BE2C (cell line): ENCODE measurements at places on chromosomes 4 and X.
A peak's percentile ranks its signal among the peaks of the same experiment; 100 is the strongest.

DNA sequence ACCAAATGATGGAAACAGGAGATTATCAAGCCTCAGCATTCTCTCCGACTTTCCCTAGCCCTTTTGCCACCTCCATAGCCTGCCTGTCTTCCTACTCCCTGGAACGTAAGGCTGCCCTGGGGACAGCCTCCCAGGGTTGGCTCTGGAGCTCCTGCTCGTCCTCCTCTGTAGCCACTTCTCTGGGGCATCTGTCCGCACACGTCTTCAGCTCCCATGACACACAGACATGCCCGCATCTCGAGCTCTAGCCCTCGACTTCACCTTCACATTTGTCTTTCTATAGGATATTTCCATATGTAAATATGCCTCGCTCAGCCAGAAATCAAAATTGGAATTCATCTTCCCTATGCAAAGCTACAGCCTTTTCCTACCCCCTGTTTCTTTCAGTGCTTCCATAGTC is 67.7 kb downstream of the TSC22D3 start:
- no peak for DNase-seq

DNA sequence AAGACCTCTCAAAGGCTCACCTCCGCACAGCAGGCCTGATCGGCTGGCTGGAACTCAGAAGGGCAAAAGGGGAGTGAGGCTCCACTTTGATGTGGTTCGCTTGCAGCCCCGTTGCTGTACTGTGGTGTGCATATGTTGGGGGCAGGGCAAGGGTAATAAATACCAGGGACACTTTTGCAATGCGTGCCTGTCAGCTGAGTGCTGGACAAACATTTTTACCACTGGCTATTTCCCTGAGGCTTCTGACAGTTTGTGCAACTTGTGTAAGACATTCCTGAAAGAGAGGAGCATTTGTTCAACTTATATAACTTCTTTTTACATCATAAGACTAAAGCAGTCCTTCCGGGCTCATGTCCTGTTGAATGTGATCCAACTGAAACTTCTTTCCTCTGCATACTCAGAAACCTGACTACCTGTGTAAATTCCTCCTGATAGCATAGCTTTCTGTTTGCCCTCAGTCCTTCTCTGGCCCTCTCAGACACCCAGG is 82.3 kb downstream of the SPRY1 start:
- DNase-seq = no peak

- DNase-seq = no peak
Observed at GRCh38 chr4:156237231-156237630, 283.6 kb upstream of the CTSO start.

- no peak for DNase-seq
Observed at GRCh38 chr4:5368426-5368825, 317.1 kb downstream of the STK32B start.

DNA sequence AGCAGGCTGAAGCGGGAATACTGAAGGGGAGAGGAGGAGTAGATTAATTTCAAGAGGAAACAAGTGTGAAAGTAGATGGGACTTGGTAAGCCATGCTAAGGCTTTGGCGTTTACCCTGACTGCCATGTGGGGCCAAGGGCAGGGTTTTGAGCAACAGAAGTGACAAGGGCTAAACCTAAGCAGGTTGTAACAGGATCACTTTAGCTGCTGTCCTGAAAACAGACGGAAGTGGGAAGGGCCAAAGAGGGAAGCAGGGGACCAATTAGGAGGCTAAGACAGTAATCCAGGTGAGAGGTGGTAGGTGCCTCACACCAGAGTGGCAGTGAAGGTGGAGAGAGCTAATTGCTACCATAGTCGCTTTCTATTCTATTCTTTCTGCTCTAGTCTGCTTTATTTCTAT is 166.5 kb downstream of the PJA1 start:
- DNase-seq = no peak

DNA sequence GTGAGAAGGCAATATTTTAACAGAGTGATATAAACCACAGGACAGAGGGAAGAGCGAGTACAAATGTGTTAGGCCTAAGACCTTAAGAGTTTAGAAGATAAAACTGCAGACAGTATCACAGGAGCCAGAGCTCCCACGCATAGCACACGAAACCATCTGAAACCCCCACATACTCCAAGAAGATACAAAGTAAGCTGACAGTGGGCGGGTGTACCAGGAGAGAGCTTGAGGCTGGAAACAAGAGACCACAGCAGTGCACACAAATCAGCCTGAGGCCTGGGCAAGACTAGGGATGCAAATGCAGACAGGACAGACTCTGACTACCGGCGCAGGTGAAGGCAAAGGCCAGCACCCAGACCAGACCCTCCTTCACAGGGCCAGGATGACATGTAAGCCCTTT is 54.1 kb upstream of the ARHGAP24 start:
- no peak for DNase-seq

- DNase-seq = no peak
Observed at GRCh38 chr4:176579226-176579625, 213.5 kb downstream of the VEGFC start.

GRCh38 chrX:3159995-3160720 is 118.9 kb downstream of the ARSF start:
- no peak for DNase-seq

- DNase-seq = no peak
Observed at GRCh38 chrX:150582338-150582948, 14.0 kb downstream of the MTM1 start.

GRCh38 chr4:99649778-99650177 is 7.8 kb downstream of the C4orf54 start:
- no peak for DNase-seq

GRCh38 chr4:76074468-76074867 is at the start of gene ART3:
Gene ART3, plus strand, starts transcription at chr4:76074709. Its CDS starts 1,181 bp downstream, at chr4:76075890.
- no peak for DNase-seq

- no peak for DNase-seq
Observed at GRCh38 chrX:14897042-14897441, 23.8 kb downstream of the MOSPD2 start.

- DNase-seq = no peak
Observed at GRCh38 chr4:8556341-8557150, 23.6 kb upstream of the GPR78 start.

GRCh38 chr4:165461159-165461821 is 82.5 kb downstream of the CPE start:
- no peak for DNase-seq

DNA sequence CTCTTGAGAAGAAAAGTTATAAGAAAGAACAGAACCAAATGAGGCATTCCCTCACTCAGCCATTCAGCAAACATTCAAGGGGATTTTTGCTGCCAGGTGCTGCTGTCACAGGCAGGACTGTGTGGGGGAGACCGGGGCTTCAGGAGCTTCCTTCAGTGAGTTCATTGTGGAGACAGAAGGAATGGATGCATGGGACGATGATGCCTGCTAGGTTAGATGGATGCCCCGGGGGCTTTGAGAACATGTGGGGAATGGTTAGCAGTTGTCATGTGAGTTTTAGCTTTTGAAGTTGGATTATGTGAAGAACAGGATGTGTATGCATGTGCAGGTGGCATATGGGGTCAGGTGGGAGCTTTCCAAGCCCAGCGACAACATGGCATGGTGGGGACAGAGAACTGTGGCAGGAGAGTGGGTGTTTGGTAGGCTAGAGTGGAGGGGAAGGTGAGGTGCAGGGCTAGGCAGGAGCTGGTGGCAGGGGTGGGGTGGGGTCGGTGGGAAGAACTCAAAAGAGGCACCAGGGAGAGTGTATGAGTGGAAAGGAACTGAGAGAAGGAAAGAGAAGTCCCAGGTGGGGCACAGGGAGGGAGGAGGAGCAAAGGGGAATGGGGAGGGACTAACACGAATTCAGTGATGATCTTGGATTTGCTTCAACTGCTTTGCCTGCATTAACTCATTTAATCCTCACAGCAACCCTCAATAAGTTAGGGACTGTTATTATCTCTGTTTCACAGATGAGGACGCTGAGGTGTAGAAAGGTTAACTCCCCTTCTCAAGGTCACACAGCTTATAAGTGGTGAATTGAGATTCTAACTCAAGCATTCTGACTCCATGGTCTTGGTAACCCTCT is 8.4 kb downstream of the DCUN1D4 start:
- DNase-seq = peak; percentile 60

- DNase-seq = no peak
Observed at GRCh38 chr4:125594056-125594602, 279.4 kb downstream of the FAT4 start.

DNA sequence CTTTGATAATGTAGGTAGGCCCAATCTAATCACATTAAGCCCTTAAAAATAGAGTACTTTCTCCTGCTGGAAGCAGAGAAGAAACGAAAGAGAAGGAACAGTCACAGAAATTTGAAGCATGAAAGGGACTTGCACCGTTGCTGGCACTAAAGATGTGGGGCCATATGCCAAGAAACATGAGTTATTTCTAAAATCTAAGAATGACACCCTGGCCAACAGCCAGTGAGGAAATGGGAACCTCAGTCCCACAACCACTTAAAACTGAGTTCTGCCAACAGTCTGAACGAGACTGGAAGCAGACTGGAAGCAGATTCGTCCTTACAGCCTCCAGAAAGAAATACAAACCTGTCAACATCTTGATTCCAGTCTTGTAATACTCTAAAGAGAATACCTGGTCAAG is 70.1 kb downstream of the CENPC start:
- no peak for DNase-seq

- DNase-seq = no peak
Observed at GRCh38 chr4:119237642-119238041, 25.1 kb downstream of the USP53 start.

- DNase-seq = no peak
Observed at GRCh38 chr4:117817301-117817700, 217.0 kb upstream of the NDST3 start.

DNA sequence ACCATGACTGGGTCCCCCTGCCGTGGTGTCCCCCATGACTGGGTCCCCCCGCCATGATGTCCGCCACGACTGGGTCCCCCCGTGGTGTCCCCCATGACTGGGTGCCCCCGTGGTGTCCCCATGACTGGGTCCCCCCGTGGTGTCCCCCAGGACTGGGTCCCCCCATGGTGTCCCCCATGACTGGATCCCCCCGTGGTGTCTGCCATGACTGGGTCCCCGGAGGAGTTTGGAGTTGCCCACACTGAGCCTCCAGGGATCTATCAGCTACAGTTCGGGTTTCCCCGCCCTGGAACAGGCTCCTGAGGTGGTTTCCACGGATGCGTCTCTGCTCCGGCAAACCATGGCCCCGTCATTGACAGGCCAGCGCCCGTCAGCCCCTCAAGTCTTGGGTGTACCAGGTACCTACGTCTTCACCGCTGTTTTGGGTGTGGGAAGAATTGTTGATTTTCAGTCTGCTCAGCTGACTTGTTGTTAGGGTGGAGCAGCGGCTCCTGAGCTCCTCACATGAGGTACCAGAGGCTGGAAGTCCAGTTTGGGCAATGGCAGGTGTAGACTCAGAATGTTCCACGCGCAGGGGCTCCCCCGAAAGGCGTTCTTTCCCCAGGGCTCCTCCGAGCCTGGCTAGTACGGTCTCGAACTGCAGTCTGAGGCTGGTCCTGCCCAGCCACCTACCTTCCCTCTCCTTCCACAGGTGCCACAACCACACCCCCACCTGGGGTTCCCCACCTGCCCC is 8.3 kb upstream of the PDE6B start:
- DNase-seq = no peak

DNA sequence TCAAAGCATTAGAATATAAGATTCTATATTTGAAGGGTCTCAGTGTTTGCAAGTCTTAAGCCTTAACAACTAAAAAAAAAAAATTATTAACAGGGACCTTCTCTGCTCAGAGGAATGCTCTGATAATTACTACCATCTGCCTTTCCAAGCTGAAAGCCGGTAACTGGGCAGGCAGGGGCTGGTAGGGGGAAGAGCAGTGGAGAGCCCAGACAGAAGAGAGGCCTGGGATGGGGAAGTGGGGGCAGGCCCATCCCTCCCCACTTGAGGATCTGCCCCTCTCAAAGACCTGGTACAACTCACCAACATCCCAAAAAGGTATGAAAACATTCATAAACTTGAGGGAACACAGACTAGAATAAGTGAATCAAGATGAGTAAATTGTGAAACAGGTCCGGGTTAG is 113.9 kb downstream of the QDPR start:
- no peak for DNase-seq

GRCh38 chr4:80500613-80501012 is 165.1 kb downstream of the CFAP299 start:
- no peak for DNase-seq

- DNase-seq = no peak
Observed at GRCh38 chrX:329291-329910, 10.8 kb upstream of the GTPBP6 start.

DNA sequence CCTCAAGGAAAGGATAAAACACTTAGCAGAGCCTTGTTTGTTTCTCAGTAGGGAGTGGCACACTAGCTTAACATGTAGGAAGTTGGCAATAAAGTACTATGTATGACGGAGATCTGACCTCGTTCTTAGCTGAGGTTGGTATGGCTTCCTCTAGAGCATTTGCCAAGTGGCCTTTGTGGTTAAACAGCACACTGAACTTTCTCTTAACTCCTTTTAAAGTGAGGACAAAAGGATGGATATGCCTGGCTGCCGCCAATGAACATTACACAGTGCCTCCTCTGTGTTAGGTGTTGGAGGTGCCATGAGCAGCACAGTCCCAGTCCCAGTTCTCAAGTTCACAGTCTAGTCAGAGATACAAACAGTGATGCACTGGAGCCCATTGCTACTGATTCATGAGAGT is 54.4 kb downstream of the VGLL1 start:
- no peak for DNase-seq

- DNase-seq = no peak
Observed at GRCh38 chrX:46961574-46962283, 49.5 kb downstream of the JADE3 start.

DNA sequence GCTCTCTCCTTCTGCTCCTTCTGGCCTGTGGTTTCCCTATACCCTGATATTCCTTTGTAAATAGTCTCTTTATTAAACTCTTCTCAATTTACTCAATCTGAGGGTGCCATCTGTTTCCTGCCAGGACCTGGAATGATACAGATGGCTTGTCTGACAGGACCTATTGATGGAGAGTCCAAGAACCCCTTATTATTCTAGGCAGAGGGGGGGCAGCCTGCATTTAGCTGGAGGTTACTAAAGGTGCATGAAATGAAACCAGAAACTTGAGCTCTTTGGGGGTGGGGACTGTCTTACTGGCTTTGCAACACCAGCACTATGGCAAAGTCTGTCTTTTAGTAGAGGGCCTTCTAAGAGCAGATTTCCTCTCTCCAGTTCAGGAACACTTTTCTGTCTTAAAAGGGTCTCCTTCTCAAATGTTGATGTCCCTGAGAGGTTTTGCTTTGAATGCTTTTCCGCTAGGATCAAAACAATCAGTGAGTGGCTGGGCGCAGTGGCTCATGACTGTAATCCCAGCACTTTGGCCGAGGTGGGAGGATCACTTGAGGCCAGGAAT is 162.5 kb upstream of the MED14 start:
- no peak for DNase-seq

DNA sequence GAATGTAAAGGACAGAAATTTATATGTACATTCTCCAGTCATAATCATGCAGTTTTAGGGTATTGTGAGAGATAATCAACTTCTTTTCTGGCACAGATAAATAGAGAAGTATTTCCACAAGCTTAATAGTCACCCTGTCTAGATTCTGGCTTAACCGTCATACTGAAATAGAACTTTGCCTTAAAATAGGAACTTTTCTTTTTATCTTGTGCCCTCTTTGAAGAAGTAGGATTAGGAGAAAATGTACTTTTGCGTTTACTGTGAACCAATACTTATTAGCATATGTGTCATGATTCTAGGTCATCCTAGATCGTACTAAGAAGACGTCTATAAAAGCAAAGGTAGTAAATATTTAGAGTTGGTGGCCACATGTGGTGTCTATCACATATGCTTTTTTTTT is 95.4 kb downstream of the NFKB1 start:
- DNase-seq = no peak
